Hindlimb muscle (tissue), 1 donor: ENCODE measurements at places on chromosomes 3 and 15.

GRCh38 chr3:135458541-135459322, 506.8 kb upstream of the PPP2R3A start:
- no peak for DNase-seq

DNA sequence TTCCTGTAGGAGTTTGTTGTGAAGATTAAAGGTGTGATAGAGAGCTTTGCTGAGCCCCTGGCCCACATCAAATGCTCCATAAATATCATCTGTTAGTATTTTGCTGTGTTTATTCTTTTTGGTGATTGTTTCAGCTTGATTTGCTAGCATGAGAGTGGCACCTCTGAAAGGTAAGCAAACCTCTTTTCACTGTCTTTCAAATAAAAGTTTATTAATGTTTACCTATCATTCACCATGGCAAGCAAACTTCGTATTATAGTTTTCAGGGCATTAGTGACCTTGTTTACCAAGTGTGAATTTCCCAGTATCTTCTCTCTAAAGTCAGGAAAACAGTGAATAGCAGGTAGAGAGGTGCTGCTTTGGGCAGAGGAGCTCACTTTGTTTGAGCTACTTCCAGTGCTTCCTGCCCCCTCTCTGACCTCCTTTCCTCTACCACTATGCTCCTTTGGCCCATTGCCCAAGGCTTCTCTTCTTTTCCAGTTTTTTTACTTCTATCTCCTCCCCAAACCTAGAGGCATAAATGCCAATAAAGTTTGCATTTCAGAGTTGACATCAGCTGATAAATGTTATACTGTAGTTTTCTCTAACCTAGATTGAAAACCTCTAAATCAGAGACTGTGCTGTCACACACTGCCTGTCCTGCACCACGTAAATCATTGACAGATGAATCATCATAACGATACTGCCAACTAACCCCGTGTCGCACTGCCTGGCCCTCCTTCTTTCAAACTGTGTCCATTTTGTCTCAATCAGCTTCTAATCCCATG, 569.0 kb downstream of the TUSC7 start:
- DNase-seq: no peak

GRCh38 chr15:90456236-90456635, 68.2 kb downstream of the IQGAP1 start:
- DNase-seq: no peak

DNA sequence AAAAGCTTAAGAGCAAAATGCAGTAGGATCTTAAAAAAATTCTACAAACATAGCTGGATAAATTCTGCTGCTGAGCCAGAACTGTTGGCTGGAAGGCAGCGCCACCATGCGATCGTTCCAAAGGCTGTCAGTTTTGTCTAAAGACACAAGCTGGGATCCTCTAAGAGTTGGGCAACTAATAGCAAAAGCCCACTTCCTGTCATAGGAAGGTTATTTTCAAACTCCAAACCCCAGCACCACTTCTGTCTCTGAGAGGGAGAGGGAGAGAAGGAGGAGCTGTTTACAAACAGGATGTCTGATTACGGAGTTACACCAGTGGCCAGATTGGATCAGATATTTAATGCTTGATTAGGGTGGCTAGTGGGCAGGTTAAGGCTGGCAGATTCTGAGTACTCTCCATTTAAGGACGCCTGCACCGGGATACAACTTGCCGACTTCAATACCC, 44.0 kb downstream of the EIF4E3 start:
- peak; percentile 54 for DNase-seq

GRCh38 chr3:175477651-175478224, 618.6 kb downstream of the NAALADL2 start:
- no peak for DNase-seq

- DNase-seq: no peak
Observed at GRCh38 chr3:79810581-79810980, 42.8 kb upstream of the ROBO1 start.

DNA sequence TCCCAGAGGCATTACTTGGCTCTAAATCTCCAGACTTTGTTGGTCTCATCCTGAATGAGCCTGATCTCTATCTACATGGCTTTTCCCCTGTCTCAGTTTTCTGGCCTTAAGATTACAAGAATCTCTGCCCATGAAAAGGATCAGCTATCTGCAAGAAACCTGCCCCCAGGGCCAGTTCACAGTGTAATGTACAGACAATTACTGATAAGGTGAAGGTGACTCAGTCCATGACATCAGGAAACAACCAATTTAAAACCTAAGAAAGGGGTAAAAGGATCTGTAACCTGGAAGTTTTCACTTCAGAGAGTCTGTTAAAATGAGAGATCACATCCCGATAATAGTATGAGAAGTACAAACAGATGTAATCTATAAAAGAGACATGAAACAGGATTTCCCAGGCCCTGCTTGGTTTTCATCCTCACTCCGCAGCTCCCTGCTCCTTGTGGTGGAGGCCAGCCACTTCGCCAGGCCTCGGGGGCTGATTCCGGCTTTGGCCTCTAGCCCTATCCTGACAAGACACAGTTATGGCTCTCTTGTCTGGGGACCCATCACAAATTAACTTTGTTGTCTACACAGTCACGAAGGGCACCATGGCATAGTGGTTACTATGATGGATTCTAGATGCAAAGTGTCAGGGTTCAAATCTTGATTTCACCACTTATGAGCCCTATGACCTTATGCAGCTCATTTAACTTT, 136.9 kb downstream of the THSD4 start:
- DNase-seq: no peak

DNA sequence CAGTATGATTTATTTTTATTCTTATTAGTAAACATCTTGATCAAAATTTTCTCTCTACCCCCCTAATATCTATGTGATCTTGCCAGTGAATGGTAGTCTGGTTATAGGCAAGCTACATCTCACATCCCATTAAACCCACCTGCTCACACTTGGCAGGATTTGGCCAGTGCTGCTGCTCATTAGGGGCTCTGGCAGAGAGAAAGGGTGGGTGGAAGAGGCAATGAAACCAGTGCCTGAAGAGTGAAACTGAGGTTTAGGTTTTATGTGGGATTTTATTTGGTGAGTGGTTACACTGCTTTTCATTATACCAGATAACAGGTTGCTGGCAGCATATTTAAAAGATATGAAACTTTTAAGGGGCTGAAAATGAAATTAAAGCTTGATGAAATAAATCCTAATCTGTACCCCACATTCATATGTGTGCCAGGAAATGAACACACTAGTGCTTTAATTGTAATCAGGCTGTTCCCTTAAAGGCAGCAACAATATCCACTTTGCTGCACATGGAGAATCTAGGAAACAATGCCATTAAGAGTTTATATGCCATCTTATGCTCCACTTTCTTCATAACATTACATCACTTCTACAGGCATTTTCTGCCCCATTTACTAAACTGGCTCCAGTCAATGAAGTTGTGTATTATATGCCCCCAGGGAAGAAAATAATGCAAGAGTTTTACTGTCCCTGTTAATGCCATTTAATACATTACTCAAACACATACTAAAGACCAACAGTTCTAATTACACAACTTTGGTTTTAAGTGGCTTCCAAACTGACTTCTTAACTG, 688.7 kb downstream of the MECOM start:
- DNase-seq: no peak

- peak; percentile 60 for DNase-seq
Observed at GRCh38 chr15:90818251-90819210, 49.9 kb upstream of the FURIN start.

GRCh38 chr15:27701956-27702355, 397.2 kb downstream of the OCA2 start:
- no peak for DNase-seq

DNA sequence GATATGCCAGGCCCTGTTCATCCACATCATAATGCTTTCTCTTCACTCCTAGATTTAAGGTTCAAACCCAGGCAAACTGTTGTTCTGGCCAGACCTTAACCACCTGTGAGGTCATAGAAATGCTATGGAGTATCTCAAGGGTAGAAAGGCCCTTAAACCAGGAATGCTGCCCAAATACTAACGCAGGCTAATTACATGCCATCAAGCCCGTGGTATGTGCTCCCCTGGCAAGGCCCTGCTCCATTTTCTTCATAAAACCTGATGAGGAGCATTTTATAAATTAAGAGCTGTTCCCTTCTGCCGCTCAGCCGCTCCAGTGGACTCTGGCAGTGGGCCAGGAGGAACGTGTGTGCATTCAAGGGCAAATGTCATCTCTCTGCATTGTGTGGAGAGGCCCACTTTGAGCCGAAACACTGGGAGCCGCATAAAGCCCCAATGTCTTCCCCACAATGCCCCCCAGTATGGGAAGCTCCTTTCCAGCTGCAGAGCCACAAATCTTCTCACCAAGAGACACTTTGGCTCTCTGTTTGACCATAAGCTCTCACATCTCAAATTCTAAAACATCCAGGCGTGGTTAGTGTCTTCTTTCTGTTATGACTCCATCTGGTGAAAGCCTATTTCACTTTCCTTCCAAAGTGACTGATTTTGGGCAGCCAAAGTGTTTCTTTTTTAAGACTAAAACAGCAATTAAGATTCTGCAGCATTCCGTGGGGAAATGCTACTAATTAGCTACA, 210.8 kb upstream of the NR2E3 start:
- DNase-seq: peak; percentile 15

- no peak for DNase-seq
Observed at GRCh38 chr3:82001276-82001923, 240.0 kb upstream of the GBE1 start.

DNA sequence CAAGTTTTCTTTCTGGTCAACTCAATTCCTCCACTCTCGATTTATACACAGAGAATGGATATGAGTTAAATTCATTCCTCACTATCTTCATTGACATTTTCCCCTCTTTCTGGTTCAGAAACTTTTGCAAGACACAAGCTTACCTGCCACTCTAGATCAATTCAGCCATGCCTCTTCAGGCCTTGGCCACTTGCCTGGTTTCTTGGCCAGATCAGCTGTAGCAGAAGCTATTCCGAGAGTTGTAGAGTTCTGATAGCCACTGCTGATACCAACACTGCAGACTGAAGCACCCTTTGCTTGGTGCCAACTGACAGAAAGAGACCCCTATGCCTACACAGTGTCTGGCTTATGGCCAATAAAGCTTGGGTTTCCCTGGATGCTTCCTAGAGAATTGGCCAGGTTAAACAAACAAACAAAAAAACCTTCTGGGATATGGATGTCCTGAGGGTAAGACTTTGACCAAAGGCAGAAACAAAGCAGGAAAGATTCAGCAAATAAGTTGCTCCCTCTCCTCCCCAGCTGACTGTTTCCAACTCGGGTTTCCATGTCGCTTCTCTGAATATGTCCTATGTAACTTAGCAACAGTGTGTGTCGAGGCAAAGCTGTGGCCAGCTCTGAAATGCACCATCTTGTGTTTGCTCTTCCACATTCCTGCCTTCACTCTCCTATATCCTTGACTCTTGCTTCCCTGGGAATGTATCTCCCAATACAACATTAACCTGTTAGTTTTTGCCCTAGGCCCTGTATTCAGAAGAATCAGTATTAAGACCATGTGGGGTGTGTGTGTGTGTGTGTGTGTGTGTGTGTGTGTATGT, 521.6 kb downstream of the EPHA3 start:
- DNase-seq: no peak

DNA sequence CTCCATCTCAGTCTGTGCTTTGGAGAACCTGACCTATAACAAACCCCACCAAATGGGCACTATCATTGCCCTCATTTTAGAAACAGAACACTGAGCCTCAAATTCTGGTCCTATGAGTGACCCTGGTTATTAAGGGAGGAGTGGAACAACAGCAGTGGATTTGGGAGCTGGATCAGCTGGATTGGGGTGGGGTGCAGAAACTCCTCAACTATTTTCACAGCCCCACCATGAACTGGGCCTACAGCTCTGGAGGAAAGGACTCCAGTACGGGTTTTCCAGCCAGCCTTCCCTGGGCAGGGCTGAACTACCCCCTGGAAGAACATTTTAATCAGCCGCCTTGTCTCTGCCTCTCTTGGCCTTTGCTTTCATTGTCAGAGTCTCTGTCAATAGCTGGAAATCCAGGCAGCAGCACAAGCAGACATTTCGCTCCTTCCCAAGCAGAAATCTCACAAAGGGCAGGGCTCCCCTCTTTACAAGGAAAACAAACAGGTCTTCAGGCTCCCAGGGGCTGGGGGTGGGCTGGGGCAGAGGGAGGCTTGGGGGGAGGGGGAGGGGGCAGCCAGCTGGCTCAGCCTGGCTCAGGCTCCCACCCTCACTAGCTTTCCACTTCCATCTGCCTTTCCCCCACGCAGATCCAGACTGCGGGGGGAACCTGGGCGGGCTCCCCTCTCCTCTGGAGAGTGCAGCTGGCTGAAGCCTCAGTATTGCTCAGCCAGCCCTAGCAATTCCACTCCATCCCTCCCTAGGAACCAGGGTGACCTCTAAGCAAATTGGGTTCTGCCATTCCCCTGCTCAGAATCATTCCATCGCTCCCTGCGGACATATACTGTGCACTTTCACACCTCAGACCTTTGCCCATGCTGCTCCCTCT, 13.7 kb upstream of the TLE3 start:
- peak; percentile 94 for DNase-seq

GRCh38 chr3:105140899-105141367, 225.8 kb upstream of the ALCAM start:
- DNase-seq: no peak

DNA sequence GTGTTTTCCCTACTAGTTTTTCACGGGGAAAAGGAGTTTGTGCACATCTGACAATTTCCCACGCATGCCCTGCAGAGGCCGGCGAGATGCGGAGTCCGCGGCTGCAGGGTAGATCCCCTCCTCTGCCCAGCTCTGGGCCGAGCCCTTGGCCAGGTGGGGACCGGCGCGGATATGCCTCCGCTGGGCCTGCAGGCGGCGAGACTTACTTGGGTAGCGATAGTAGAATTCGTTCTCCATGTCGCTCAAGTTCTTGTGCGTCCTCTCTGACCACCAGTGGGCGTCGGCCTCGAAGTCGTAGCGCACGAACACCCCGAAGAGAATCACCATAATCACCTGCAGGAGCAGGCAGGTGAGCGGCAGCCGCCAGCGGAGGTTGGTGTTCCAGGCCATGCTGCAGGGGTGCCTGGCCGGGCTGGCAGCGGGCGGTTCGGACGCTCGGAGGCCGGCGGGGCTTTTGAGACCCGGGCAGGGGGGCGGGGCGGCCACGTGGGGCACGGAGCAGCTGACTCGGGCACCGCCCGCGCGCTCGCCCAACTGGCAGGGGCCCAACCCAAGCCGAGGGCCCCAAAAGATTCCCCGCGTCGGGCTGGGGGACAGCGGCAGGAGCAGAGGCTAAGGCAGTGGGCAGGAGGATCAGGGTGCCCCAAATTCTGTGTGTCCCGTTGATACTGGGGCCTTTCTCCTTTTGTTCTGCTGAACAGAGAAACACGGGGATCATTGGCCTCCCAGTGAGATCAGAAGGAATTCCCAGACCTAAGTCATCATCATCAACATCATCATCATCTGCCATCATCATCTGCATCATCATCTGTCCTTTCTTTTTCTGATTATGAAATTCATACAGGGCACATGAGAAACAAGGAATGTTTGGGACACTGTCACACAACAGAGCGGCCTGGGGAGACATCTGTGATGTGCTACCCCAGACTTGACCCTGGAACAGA, at the start of gene RHCG:
Gene RHCG (minus strand): TSS at position 429 of the 944 bp plus-strand sequence. CDS start 39 bp downstream, at position 390.
- peak; percentile 11 for DNase-seq

- DNase-seq: no peak
Observed at GRCh38 chr3:127541320-127541719, 49.2 kb downstream of the TPRA1 start.

- DNase-seq: no peak
Observed at GRCh38 chr3:45211466-45212094, 14.5 kb downstream of the TMEM158 start.

- no peak for DNase-seq
Observed at GRCh38 chr3:37071921-37072320, 78.6 kb downstream of the MLH1 start.

- DNase-seq: no peak
Observed at GRCh38 chr15:78157203-78157602, 8.0 kb downstream of the IDH3A start.

GRCh38 chr3:184523825-184524615, 37.6 kb upstream of the EPHB3 start:
- DNase-seq: no peak

GRCh38 chr3:31219131-31219843, 313.4 kb upstream of the STT3B start:
- DNase-seq: no peak

- DNase-seq: no peak
Observed at GRCh38 chr3:123239756-123240155, 38.0 kb downstream of the SEC22A start.
